ENCODE measurements at places on chromosomes 7 and 10.
A peak's percentile ranks its signal among the peaks of the same experiment; 100 is the strongest.

DNA sequence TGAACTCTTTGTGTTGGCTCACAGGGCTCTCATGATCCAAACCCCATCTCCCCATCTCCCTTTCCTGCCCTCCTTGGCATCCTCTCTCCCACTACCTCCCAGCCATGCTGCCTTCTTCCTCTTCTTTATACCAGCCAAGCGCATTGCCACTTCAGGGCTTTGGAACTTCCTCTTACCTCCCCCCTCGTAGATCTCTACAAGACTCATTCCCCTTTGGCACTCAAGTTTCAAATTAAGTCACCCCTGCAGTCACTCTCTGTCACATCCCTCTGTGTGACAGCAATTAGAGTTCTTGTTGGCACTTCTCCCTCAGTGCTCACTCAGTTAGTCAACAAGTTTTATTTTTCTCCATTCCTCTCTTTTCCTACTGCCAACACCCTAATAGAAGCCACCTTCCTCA, 20.8 kb upstream of the NRP1 start:
- DNase-seq, result no peak

DNA sequence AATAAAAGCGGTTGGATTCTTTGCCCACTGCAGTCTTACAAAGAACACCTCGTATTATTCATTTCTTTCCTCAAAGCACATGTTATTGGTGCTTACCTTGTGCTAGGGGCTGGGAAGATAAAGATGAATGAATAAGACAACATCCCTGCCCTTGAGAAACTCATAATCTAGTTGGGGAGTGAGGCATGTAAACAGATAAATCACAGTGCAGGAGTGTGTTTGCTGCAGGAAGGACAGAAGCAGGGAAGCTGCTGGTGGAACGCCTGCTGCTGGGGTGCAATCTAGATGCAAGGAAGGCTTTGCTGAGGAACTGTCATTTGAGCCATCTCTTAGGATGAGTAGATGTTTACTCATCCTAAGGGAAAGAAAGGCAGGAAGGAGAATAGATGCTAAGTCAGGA, 135.6 kb downstream of the TMEM178B start:
- DNase-seq, result no peak

DNA sequence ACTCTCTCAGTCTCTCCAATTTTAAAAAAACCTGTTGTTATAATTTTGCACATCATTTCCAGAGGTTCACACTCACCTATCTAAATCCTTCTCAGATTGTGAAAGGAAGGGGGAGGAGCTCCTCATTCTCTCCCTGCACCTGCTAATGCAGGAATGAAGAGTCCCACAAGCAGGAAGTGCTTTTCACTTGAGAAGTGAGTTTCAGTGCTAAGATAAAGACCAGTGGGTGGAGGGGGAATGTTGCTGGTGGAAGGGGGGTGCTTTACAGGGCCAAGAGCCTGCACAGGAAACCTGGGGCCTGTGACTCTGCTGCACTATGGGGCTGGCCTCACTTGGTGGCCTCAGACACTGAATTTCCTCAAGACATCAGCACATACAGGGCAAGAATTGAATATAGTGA, 176.4 kb downstream of the PTPN20 start:
- peak; percentile 33 for DNase-seq

DNA sequence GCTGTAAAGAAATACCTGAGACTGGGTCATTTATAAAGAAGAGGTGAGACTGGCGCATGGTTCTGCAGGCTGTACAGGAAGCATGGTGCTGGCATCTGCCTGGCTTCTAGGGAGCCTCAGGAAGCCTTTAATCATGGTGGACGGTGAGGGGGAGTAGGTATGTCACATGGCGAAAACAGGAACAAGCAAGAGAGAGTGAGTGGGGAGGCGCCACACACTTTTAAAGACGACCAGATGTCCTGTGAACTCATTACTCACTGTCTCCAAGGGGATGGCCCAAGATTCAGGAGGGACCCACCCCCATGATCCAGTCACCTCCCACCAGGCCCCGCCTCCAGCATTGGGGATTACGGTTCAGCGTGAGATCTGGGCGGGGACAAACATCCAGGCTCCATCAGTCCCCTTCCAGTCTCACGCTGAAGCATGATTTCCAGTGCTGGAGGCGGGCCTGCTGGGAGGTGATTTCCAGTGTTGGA, 3.2 kb downstream of the ZNF316 start:
- peak; percentile 93 for DNase-seq

- no peak for DNase-seq
Observed at GRCh38 chr10:78115135-78115853, 81.6 kb downstream of the RPS24 start.

- DNase-seq, result no peak
Observed at GRCh38 chr7:51635775-51636174, 319.2 kb upstream of the COBL start.

DNA sequence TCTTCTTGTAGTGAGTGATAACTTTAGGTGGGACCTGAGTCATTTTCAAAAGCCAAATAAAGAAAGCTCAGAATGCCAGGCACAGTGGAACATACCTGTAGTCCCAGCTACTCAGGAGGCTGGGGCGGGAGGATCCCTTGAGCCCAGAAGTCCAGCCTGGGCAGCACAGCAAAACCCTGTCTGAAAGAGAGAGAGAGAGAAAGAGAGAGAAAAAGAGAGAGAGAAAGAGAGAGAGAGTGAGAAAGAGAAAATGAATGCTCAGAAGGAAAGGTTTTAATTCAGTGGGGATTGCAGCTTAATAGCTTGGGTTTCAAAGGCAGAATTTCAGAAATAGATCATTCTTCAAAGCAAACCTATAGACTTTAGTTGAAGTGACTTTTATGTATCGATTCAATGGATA, 25.7 kb downstream of the GPNMB start:
- no peak for DNase-seq

DNA sequence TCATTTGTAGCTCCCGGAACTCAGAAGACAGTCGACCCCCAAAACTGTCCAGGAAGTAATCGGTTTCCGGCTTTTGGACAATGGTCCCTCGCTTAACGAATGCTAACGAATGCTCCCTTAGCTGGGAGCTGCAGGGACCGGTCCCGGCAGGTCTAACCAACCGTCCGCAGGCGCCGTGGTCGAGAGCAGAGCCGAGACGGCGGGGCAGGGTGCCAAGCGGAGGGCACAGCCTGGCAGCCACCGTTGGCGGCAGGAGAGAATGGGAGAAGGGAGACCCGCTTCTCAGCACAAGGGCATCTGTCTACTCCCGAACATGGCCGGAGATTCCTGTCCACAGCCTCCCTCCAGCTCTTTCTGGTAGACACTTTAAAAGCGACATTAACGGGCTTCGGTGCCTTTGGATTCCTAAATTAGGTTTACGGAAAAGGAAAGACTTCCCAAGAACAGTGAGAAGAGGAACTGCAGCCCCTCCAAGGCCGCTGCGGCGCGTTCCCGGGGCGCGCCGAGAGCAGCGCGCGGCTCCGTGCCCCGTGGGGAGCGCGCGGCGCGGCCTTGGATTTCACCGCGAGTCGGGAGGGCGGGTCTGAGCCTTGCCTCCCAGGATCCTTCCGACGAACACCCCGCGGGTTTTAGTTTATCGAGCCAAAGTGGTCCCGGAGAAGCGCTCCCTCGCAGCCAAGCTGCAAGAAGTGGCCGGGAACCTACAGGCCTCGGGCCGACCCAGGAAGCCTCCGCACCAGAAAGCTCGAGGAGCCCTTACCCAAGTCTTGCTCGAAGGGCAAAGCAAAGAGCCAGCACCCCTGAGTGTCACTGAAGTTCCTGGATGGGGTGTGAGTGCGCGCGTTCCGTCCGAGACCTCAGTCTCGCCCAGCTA, 3.6 kb upstream of the TBX20 start:
- DNase-seq, result peak; percentile 78

DNA sequence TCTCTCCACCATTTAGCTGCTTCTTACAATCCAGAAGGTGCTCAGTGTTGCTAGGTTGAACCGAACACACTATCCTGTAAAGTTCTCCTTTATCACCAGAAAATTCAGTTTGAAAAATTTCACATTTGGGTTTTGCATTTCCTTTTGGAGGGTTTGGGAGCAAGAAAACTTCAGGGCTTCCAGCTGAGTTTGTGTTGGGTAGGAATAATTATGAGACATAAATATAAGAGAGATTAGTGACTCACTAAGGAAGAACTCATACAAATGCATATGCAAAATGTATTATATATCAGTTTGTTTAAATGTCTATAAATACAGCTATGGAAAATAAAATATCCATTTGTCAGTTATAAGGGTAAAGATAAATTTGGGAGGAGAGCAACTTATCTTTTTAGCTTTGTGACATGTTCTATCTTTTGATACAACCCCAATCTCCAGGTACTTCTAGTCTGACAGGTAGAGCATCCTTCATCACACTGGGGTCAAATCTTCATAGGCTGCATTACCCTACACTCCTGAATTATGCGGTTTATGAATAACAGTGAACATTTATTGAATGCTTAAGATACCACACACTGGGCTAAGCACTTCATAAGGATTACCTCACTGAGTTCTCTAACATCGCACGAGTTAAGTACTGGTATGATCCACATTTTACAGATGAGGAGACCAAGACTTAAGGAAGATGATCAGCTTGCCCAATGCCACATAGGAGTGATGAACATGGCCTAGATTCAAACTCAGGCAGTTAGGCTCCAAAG, 304.4 kb downstream of the SORCS1 start:
- DNase-seq, result no peak

GRCh38 chr7:23410446-23411183, 59.7 kb downstream of the IGF2BP3 start:
- no peak for DNase-seq

GRCh38 chr10:28177944-28178637, 124.8 kb downstream of the MPP7 start:
- no peak for DNase-seq

- DNase-seq, result no peak
Observed at GRCh38 chr7:55730197-55730596, 132.4 kb downstream of the SEPTIN14 start.

DNA sequence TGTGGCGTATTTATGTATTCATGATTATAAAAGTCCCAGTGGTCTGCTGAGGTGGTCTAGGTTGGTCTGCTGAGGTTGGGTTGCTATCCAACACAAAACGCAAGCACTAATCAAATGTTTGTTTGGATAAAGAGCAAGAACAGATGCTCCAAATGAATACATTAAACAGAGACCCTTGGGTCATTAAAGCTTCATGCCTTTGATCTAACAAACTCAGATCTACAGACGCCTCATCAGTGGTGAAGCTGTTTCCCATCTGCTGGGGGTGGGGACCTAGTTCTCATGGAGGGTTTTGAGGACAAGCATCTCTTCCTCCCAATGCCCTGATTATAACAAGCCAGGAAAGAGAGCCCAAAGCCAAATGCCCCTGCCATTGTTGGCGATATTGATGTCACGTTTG, 786.7 kb downstream of the NRG3 start:
- DNase-seq, result no peak

DNA sequence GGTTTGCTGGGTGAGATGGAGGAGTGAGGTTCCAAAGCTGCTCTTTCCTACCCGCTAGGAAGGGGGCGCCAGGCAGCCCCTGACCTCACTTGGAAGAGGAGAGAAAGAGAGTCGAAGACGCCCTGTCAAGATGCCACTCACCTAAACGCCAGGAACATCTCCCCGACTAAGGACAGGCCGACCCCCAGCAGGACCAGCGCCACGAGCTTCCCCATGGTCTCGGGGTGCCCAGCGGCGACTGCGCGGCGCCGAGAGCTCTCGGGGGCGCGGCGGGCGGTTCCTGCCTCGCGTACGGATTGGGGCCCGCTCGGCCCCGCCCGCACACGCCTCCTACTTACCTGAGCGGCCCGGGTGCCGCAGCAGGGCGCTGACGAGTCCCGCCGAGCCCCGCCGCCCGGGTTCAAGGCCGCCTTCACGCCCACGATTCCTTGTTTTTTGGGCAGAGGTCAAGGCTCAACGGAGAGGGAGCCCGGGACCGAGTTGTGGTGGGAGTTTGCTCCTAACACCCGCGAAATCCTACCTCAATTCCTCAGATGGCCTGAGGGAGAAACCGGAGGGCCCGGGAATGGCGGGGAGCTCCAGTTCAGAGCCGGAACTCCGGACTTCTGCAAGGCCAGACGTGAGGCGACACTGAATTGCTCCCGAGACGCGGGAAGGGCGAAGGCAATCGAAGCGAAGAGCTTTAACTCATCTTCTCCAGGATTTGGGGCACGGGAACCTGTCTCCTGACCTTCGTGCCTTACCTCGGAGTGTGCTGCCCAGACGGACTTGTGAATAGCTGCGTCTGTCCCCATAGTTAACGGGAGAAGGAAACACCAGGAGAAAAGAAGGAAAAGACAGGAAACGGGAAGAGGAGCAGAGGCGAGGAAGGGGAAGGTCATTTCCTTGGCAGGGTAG, at the start of gene PON3:
Gene PON3 (minus strand): TSS at position 240 of the 897 bp plus-strand sequence. CDS start 25 bp downstream, at position 215.
- DNase-seq, result peak; percentile 55

GRCh38 chr10:123154711-123155505, 706 bp downstream of the BUB3 start:
- peak; percentile 91 for DNase-seq

- no peak for DNase-seq
Observed at GRCh38 chr10:36278176-36278575, 636.1 kb upstream of the FZD8 start.

- DNase-seq, result no peak
Observed at GRCh38 chr10:113099431-113100183, 149.6 kb downstream of the TCF7L2 start.

DNA sequence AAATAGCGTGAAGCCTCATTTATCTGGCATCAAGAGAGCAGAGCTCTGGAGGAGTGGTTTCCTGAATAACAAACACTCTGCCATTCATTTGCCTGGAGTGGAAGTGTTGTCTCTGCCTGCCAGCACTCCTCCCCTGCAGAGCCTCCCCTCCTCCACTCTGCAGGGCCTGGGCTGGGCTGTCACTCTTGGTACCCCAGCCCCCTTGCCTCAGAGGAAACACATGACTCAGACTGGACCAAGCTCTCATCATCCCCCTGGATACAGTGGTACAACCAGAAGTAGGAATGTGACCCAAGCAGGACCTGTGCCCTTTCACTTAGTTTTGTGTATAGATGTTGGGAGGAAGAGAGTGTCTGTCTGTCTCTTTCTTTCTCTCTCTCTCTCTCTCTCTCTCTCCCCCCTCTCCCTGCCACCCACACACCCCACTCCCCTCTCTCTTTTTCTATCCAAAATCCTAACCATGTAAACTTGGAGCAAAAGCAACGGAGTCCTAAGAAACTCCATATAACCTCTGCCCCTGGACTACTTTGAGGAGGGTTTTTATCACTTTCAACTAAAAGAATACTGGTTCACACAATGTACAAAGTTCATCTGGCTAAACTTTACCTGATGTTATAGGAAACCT, 43.9 kb downstream of the DOCK4 start:
- DNase-seq, result peak; percentile 54

GRCh38 chr7:23532490-23533237, 883 bp upstream of the TRA2A start:
- no peak for DNase-seq

- DNase-seq, result peak; percentile 86
Observed at GRCh38 chr7:157568770-157569584, 232.2 kb downstream of the DNAJB6 start.
